Stimulated activated CD8-positive, alpha-beta memory T cell treated with anti-CD3 and anti-CD28 coated beads, Interleukin-7, amount 100 ng/mL, for 48 hours (primary cell): ENCODE measurements at places on chromosomes 16 and 17.

GRCh38 chr17:22158364-22158763, 466.0 kb downstream of the KCNJ18 start:
- DNase-seq, result no peak

- no peak for DNase-seq
These were observed 87.2 kb upstream of the IRX3 start for GRCh38 chr16:54373534-54374520.

- DNase-seq, result no peak
These were observed 143.2 kb downstream of the SOCS1 start for GRCh38 chr16:11112723-11113348.

GRCh38 chr17:79836510-79836971, 2.7 kb downstream of the CBX4 start:
- DNase-seq, result no peak

DNA sequence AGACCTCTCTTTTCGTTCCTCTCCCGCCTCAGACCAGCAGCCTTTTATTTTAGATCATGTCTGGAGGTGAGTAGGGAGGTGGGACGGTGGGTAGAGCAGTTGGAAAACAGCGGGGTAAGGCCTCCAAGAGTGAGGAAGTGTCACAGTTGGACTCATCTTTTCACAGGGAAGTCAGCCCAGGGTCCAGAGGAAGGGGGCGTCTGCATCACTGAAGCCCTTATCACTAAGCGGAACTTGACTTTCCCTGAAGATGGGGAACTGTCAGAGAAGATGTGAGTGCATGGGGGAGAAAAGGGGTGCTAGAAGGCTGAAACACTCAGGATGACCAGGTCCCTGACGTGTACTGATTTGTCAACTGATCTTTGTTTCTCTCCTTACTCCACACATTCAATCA, 461 bp downstream of the LRRC46 start:
- no peak for DNase-seq

GRCh38 chr17:78670850-78671725, 93.9 kb upstream of the DNAH17 start:
- DNase-seq, result no peak

- DNase-seq, result peak; percentile 35
These were observed 52.5 kb upstream of the MTSS2 start for GRCh38 chr16:70738083-70738977.
